Stimulated activated naive CD4-positive, alpha-beta T cell (primary cell): ENCODE measurements at places on chromosomes 6 and 20.

- no peak for DNase-seq
Observed at GRCh38 chr6:38259736-38260135, 380.0 kb downstream of the BTBD9 start.

GRCh38 chr6:43129434-43130194 is 41.5 kb upstream of the SRF start:
- no peak for DNase-seq

- no peak for DNase-seq
Observed at GRCh38 chr6:153476243-153476642, 345.2 kb upstream of the RGS17 start.

DNA sequence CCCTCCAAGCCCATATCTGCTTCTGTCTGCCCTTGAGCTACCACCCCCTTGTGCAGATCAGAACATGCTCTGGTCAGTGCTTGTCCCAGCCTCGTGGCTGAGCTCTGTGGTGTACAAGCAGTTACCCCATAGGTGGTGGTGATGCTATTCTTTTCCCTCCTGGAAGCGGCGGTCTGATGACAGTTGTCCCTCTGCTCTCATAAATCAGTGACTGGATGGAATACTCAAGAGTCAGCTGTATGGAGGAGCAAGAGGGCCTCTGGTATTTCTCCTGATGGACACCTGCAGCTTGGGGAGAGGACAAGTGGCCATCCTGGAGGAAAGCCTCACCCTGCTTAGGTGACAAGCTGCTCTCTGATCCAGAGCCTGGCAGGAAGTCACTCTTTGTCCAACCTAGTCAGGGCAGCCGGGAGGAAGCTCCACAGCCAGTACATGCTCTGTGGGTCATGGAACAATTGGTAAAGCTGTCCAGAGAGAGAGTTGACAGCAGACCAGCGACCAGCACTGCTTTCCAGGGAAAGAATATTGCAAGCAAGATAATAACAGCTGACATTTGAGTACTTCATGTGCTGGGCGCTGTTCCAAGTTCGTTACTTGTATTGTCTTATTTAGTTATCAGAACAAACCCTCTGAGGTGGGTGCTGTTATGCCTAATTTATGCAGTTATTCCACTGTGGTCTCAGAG is 47.1 kb downstream of the SCAND1 start:
- DNase-seq: no peak

GRCh38 chr6:168442646-168443045 is 1.7 kb downstream of the SMOC2 start:
- DNase-seq: no peak

DNA sequence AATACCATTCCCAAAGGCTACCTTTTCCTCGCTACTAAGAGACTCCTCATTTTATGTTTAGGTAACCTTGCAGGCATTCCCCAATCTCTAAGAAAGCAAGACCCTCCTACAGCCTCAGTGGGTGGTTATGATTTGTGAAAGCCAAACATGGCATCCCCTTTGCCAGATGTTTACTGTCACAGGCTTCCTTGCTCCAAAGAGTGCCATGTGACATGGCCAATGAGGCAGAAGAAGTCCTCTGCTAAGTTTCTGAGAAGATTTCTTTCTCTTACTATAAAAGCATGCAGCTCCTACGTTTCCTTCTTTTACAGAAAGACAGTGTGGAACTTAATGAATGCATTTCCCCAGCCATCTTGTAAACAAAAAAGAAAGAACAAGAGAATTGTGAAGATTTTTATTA is 688.2 kb downstream of the TBC1D32 start:
- no peak for DNase-seq

- DNase-seq: peak; percentile 44
Observed at GRCh38 chr6:157272866-157273755, 50.2 kb downstream of the TMEM242 start.

- no peak for DNase-seq
Observed at GRCh38 chr6:122151066-122151465, 248.4 kb upstream of the HSF2 start.

GRCh38 chr20:22699396-22699795 is 115.0 kb upstream of the FOXA2 start:
- DNase-seq: no peak

- DNase-seq: no peak
Observed at GRCh38 chr20:23129891-23130621, 43.9 kb upstream of the CD93 start.

- DNase-seq: peak; percentile 52
Observed at GRCh38 chr20:50588034-50588736, 78.0 kb downstream of the PTPN1 start.

DNA sequence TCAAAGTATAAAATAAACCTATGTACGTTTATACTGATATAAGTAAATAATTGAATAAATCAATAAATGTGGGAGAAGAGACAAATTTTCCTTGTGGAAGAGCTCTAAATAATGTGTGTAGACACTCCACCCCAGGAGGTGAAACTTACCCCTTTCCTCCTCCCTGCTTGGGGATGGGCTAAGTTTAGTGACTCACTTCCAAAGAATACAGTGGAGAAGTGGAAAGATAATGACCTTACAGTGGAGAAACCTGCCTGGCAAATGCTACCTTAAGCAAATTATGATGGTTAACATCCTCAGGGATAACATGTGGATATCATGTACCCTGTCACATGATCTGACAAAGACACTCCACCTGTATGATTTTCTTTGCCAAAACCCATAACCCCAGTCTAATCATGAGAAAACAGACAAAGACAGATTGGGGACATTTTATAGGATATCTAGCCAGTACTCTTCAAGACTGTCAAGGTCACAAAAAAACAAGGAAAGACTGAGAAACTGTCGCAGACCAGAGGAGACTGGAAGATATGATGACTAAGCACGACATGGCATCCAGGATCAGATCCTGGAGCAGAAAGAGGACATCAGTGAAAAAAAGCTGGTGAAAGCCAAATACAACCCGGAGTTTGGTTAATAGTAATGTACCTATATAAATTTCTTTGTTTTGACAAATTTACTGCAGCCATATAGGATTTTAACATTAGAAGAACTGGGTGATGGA is 195.5 kb upstream of the PRDM1 start:
- DNase-seq: no peak

GRCh38 chr6:5090603-5091002 is 5.5 kb downstream of the PPP1R3G start:
- no peak for DNase-seq

- no peak for DNase-seq
Observed at GRCh38 chr20:61514805-61515505, 262.9 kb downstream of the CDH4 start.

DNA sequence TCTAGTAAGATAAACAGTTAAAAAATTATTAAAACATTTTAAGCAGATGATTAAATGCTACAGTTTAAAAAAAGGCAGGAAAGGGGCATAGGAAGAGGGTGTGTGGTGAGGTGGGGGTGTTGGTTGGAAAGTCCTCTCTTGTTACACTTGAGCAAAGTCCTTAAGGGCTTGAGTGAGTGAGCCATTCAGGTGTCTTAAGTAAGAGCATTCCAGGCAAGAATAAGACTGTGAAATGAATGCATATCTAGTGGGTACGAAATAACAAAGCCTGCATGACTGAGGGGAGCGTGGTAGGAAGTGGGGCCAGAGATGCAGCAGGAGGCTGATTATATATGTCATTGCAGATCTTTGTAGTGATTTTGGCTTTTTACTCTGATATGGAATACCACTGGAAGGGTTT is 5.1 kb downstream of the CDKAL1 start:
- no peak for DNase-seq

DNA sequence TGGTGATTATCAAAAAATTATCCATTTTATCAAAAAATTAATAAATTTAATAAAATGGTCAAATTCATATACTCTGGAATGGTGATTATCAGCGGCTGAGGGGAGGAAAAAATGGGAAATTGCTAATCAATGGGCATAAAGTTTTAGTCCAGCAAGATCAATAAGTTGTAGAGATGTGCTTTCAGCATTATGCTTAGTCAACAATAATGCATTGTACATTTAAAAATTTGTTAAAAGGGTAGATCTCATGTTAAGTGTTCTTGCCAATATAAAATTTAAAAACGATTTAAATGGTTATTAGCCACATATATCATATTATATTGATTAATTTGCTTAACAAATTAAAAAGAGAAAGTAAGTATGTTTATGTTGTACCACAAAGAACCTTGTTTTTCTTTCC is 56.6 kb downstream of the HS3ST5 start:
- no peak for DNase-seq

GRCh38 chr20:25669826-25670422 is 26.7 kb downstream of the ZNF337 start:
- DNase-seq: no peak

GRCh38 chr6:42378125-42378524 is 73.6 kb downstream of the TRERF1 start:
- no peak for DNase-seq

DNA sequence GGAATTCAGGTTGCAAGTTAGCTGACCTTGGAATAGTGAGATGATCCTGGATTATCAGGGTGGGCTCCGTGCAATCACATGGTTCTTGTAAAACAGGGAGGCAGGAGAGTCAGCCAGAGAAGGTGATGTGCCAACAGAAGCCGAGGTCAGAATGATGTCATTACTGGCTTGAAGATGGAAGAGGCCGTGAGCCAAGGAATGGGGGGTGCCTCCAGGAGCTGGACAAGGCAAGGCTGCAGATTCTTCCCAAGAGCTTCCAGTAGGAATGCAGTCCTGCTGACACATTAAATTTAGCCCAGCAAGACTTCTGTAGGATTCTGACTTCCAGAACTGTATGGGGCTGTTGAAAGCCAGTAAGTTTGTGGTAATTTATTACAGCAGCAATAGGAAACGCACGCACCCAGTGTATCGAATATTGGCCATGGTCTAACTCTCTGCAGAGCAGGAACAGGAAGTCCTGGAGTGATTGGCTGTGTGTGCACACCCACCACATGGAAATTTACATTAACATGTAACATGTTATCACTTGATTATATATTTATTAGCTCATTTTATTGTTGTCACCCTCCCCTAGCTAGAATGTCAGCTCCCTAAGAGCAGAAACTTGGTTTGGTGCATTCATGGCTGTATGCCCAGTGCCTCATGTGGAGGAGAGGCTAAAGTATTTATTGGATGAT is 19.1 kb downstream of the SLC24A3 start:
- no peak for DNase-seq

- no peak for DNase-seq
Observed at GRCh38 chr20:56566621-56567020, 33.6 kb downstream of the FAM209B start.

DNA sequence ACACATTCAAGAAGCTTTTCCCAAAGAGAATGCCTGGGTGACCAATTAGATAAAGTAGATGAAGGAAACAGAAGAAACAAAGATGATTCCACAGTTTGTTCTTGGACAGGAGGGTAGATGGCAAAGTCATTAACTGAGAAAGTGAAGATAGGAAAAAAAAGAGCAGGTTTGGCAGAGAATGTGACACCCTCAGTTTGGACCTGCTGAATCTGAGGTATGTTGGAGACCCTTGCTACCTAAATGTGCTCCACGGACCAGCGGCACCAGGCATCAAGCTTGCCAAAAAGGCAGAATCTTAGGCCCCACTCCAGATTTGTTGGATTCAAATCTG is 49.7 kb downstream of the ARHGAP18 start:
- DNase-seq: no peak

- peak; percentile 36 for DNase-seq
Observed at GRCh38 chr20:35739294-35740163, 2.5 kb downstream of the RBM39 start.

GRCh38 chr20:5650280-5650691 is 99.9 kb upstream of the SHLD1 start:
- no peak for DNase-seq

GRCh38 chr20:42986143-42986773 is 203.4 kb downstream of the PTPRT start:
- no peak for DNase-seq

DNA sequence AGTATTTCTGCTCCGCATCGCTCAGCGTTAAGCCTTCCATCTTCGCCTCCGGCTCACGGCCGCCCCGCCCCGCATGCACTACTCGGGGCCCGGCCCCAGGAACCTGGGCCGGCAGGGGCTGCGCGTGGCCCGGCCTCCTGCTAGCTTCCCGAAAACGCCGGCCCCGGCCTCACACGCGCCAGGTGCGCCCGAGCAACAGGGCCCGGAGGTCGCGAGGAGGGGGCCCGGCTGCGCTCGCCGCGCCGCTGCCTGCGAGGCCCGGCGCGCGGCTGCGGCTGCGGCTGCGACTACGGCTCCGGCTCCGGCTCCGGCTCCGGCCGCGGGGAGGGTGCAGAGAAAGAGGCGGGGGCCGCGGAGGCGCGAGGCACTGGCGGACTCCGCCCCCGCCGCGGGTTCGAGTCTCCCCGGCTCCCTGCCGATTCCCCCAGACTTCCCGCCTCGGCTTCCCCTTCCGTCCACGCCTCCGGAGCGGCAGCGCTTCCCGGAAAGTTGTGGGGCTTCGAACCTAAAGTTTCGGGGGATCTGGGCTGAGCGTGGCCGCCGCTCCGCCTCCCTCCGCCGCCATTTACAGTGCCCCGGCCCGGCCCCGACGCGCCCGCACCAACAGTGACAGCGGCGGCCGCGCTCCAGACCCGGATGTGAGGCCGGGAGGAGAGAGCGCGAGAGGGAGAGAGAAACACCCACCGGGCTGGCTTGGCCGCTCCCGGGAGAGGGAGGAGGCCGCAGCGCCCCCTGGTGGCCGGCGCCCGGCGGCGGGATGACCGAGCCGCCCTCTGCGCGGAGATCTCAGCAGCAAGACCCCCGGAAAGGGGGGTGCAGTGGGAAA is at the start of gene REPS1:
TSS of gene REPS1 (minus strand) at position 611 of the 826 bp plus-strand sequence. CDS start at position 40, 571 bp downstream.
- peak; percentile 83 for DNase-seq
